ENCODE measurements at places on chromosomes 5 and 9.

- peak; percentile 78 for DNase-seq
Measured at GRCh38 chr9:104740621-104741020, 6.9 kb upstream of the NIPSNAP3A start.

- no peak for DNase-seq
Measured at GRCh38 chr5:11273180-11273903, 512.3 kb upstream of the DAP start.

GRCh38 chr5:119355244-119355638 lies 578 bp upstream of the TNFAIP8 start:
- no peak for DNase-seq

DNA sequence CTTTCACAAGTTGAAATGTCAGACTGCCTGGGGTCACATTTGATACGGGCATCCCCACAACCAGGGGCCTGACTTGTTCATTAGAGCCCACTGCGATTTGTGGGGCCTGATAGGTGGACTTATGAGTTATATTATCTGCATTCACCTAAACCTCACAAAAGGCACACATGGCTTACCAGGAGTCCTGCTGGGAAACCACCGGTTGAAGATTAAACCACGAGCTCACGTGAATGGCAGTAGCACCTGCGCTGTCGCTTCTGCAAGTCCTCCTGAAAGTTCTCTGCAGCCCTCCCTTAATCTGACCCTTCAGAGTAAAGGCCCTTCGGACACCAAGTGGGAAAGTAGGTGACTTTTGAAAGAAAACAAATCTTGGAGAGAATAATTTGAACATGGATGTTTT lies 68.9 kb downstream of the PPIC start:
- no peak for DNase-seq

DNA sequence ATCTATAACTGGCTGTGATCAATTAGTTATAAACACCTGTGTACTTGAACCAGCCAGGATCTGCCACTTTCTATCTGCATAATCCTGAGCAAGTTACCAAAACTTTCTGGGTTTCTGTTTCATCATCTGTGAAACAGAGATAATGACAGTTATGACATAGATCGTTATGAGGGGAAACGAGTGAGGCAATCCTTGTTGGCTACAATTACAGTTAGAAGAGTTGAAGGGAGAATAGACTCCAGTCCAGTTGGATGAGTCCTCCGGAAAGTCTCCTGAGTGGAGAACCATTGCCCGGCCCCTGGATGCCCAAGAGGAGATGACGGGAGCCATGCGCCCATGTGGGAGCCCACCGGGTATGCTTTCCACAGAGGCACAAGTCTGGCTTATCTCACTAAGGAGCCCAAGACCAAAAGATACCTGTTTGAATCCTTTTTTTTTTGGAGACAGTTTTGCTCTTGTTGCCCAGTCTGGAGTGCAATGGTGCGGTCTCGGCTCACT lies 4.5 kb downstream of the PDE6A start:
- no peak for DNase-seq

DNA sequence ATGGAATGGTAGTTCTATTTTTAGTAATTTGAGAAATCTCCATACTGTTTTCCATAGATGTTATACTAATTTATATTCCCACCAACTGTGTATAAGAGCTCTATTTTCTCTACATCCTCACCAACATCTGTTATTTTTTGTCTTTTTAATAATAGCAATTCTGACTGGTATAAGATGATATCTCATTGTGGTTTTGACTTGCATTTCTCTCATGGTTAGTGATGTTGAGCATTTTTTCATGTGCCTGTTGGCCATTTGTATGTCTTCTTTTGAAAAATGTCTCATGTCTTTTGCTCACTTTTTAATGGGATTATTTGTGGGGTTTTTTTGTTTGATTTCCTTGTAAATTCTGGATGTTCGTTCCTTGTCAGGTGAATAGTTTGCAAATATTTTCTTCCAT lies 154.4 kb downstream of the ZSWIM6 start:
- peak; percentile 39 for DNase-seq

DNA sequence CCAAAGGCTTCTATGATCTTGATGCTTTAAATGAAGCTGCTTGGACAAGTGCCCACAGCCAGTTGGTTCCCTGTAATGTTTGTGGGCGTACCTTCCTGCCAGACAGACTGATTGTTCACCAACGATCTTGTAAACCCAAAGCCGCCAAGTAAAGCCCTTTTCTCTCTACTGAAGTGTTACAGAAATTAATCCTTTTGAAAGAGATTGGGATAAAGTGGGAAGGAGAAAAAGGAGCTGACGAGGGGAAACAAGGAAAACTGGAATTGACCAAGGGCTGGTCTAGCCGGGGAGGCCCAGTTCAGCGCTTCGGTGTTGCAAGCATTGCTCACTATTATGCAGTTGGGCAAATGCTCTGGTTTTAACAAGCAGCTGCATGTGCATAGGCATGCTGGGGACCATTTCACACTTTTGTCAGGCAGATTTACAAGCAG lies 53.2 kb downstream of the ZNF474 start:
- peak; percentile 85 for DNase-seq

DNA sequence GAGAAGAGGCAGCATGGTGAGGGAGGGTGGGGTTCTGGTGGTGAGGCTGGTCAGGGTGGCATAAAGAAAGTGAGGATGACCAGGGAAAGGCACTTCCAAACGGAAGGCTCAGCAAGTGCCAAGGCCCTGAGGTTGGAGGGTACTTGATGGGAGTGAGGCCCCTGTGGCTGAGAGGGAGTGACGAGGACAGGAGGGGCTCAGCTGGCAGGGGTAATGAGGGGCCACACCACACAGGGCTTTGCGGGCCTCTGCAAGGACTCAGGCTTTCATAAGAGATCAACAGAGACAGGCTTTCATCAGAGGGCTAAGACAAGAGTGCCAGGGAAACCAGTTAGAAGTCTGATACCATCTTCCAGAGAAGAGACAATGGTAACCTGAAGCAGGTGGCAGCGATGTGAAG lies 23.6 kb downstream of the ARPC5L start:
- DNase-seq: no peak

- no peak for DNase-seq
Measured at GRCh38 chr5:62568800-62569432, 9.7 kb upstream of the LRRC70 start.

DNA sequence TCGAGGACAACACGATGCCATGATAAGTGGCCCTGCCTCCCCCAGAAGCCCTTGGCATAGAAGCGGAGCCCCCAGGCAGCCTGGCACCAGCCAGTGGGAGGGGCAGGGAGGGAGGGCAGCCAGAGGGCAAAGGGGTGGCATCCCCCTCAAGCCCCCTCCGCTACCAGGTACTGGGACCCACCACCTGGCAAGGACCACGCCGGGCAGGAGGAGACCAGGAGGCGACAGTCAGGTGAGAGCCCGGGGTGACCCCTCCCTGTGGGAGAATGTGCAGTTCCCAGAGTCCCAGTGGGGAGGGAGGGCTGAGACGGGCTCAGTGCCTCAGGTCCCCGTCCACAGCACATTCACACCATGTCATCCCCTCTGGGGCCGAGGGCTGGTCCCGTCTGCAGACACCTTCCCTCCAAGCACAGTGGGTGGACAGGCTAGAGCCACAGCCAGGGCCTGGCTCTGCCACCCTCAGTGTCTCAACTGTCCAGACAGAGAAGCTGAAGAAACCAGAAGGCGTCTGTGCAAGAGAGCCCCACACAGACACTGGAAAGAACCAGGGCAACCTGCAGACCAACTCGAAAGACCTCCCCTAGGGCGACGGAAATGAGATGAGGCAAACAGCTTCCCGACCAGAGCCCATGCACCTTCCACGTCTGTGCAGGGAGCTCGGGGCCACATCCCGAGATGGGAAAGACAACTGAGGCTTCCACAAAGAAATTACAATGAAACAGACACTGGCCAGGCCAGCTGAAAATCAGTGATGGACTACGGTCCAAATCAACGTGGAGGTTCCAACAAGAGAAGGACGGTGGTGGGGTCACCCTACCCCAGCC lies 11.1 kb downstream of the BRD3 start:
- DNase-seq: no peak

GRCh38 chr5:69167929-69168328 lies 979 bp downstream of the CCNB1 start:
- DNase-seq: no peak

- peak; percentile 92 for DNase-seq
Measured at GRCh38 chr5:73365301-73365853, 83.2 kb downstream of the FOXD1 start.

DNA sequence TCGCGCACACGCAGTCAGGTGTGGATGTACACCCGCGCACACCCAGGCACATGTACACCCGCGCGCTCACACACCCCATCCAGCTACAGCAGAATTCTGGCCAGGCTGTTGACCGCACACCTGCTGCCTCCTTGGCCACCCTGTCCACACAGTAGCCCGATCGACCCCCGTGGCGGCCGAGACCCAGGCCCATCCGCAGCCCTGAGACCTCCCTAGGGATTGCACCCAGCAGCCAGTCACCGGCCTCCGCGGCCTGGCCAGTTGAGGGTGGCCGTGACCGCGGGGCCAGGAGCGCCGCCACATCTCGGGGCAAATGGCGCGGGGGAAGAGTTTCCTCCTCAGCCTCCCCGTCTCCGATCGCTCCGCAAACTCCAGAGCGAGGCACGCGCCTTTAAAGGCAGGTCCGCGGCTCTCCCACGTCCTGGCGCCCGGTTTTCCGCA lies 774 bp upstream of the ADAMTS16 start:
- DNase-seq: no peak

GRCh38 chr9:114774524-114774923 lies 31.3 kb downstream of the TNFSF15 start:
- no peak for DNase-seq

DNA sequence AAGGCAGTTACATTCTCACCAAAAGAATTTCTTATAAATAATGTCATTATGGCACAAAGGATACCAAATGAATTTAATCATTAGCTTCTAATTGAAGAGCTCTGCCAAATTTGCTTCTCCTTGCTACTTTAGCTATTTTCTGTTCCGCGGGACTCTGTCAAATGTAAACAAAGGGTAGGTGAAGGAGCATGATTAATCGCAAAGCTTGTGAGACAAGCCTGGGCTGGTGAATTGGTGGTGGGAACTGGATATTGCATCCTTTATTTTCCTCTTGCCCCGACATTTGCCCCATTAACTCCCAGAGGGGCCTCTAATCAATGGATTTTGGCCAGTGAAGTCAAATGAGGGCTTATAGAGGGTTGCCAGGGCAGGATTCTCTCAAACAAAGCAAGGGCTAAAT lies 234.2 kb upstream of the RFX3 start:
- no peak for DNase-seq

GRCh38 chr5:90475436-90475980 lies 844 bp downstream of the POLR3G start:
- DNase-seq: no peak

DNA sequence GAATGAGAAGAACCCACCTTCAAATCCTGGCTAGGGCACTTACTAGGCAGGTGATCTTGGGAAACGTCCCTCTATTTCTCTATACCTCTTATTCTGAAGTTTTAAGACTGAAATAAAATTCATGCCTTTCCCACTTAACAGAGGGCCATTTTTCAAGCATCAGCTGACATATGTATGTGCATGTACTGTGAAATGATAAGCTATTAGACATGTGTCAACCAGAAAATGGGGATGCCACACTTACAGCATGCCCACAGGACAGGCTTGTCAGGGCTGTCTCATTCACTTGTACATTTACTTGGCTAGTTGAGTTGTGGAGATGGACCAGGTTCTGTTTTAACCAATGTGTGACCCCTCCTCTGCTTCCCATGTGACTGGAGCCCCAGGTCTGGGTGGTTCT lies 78.5 kb downstream of the C9orf152 start:
- no peak for DNase-seq

GRCh38 chr9:128390813-128391711 lies 19.9 kb downstream of the URM1 start:
- DNase-seq: no peak

GRCh38 chr5:17482790-17483189 lies 15.2 kb upstream of the TAF11L2 start:
- no peak for DNase-seq

DNA sequence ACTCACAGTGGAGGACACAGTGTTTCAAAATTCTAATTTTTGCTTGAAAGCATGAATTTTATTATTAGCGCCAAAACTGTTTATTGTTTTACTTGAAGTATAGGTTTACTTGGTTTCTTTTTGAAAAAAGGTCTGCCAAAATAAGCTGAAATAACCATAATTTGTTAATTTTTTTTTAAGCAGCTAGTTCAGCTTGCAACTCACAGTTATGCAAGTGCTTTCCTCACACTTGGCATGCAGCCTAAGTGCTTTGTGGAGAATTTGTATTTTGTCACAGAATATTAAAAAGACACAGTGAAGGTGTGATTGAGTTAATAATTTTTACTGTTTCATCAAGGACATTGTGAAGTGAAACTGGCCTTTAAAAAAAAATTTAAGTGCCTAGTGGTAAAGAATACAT lies 21.6 kb downstream of the PBX3 start:
- DNase-seq: no peak

GRCh38 chr9:69054989-69055388 lies 19.4 kb downstream of the FXN start:
- DNase-seq: no peak

GRCh38 chr9:124197177-124198095 lies 60.3 kb upstream of the NEK6 start:
- DNase-seq: no peak

- peak; percentile 30 for DNase-seq
Measured at GRCh38 chr9:78030553-78031443, 813 bp downstream of the GNAQ start.

GRCh38 chr9:113454914-113455761 lies 8.4 kb upstream of the RGS3 start:
- DNase-seq: peak; percentile 91

DNA sequence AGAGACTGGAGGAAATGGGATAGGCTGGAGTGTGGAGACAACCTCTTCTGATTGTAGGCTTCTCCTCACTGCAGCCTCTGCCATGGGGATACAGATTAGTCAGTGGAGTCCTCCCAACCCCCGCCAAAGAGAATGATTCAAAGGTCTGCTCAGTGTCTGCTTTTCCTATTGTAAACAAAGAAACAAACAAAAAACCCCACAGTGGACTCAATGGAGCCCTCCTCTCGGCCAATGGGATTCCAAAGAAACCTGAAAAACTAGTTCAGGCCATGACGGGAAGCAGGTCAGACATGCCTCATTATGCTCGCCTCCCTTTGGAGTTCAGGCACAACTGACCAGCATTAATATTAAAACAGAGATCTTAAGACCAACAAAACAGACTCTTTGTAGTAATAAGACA lies 85.8 kb downstream of the SEC61B start:
- DNase-seq: no peak

DNA sequence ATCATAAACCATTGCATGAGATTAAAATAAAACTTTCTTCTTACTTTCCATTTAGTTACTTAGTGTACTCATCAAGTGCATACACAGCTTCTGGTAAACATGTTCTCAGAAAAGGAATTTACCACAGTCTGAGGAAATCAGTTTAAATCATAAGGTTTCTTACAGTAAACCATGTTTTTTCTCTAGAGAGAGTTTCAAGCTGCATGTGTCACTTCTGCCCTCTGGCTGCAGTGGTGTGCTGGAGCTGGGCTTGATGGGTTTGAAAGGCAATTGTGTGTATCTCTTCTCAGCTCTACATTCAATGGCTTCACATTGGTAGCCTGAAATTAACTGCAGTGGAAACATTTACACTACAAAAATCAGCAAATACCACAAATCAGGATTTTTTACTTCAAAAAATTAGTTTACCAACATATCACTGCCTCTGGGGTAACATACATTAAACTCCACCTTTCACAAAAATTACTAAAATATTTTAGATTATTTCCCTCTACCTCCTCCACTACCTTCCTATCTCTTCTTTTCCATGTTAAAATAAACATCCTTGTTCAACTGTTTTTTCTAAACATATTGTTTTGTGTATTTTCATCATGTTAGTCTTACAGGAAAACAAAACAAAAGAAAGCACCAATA lies 414.3 kb downstream of the ANXA1 start:
- DNase-seq: peak; percentile 2

- DNase-seq: no peak
Measured at GRCh38 chr5:16486711-16487111, 21.1 kb upstream of the ZNF622 start.

- no peak for DNase-seq
Measured at GRCh38 chr9:127721391-127721821, 5.5 kb downstream of the TTC16 start.
